ENCODE measurements at places on chromosomes 11 and 22. TPM values are rescaled to one million over a fixed set of nuclear protein-coding genes. Genes with fewer than 3 reads are reported as not detected.

Gene ST3GAL4
- total RNA-seq = 35.1 TPM

Gene OR5A1
- not detected for total RNA-seq

Gene GRK3
- total RNA-seq = 1.2 TPM

Gene SERPIND1
- not detected for total RNA-seq

Gene OR8G5
- not detected for total RNA-seq

Gene LARGE1
- 23.9 TPM for total RNA-seq

Gene FIBIN
- total RNA-seq = 28.8 TPM

Gene POU2AF3
- not detected for total RNA-seq

Gene TUB
- 16.4 TPM for total RNA-seq

Gene DRG1
- 52.5 TPM for total RNA-seq

Gene NLRP14
- 0.07 TPM for total RNA-seq

Gene ALG9
- 38.3 TPM for total RNA-seq

Gene SYT7
- 40.1 TPM for total RNA-seq

Gene TSGA10IP
- not detected for total RNA-seq

Gene VSTM5
- total RNA-seq = 0.03 TPM

Gene TNNT3
- total RNA-seq = 0.33 TPM

Gene CLTCL1
- total RNA-seq = 16.9 TPM

Gene HBD
- total RNA-seq = 0.36 TPM

Gene TRIM48
- total RNA-seq = not detected

Gene CNIH2
- 0.86 TPM for total RNA-seq

Gene OR2D2
- total RNA-seq = 0.13 TPM

Gene APOL3
- 27.1 TPM for total RNA-seq

Gene YAP1
- total RNA-seq = 203 TPM

Gene ZP1
- total RNA-seq = 0.98 TPM

Gene MFNG
- 0.30 TPM for total RNA-seq

Gene IFT27
- 17.6 TPM for total RNA-seq

Gene FAM227A
- 1.1 TPM for total RNA-seq

Gene RIC3
- total RNA-seq = not detected

Gene HEPN1
- total RNA-seq = not detected

Gene HOATZ
- total RNA-seq = not detected

Gene FADS3
- total RNA-seq = 145 TPM

Gene OR8D4
- not detected for total RNA-seq

Gene SMIM38
- total RNA-seq = 0.72 TPM

Gene DNAJB7
- not detected for total RNA-seq

Gene SLC22A8
- not detected for total RNA-seq

Gene PDE2A
- 5.2 TPM for total RNA-seq

Gene OR4C11
- total RNA-seq = not detected

Gene CACNA1I
- total RNA-seq = not detected

Gene PKP3
- total RNA-seq = 0.56 TPM

Gene ST14
- not detected for total RNA-seq

Gene SOX10
- total RNA-seq = not detected

Gene DBX1
- total RNA-seq = not detected

Gene KRTAP5-7
- not detected for total RNA-seq

Gene SLC1A2
- total RNA-seq = 1.9 TPM

Gene SCGB1A1
- total RNA-seq = not detected

Gene PLAAT4
- 9.1 TPM for total RNA-seq

Gene THAP12
- total RNA-seq = 27.5 TPM

Gene SLC22A9
- total RNA-seq = not detected

Gene OR5B21
- not detected for total RNA-seq

Gene SNX32
- total RNA-seq = 4.0 TPM

Gene ASPHD2
- 2.1 TPM for total RNA-seq

Gene OR2AG2
- total RNA-seq = 0.10 TPM

Gene ANKK1
- not detected for total RNA-seq

Gene FBXO3
- 46.8 TPM for total RNA-seq

Gene HSPB2
- total RNA-seq = 0.79 TPM

Gene CECR2
- 0.03 TPM for total RNA-seq

Gene C11orf97
- total RNA-seq = not detected

Gene VSIG10L2
- not detected for total RNA-seq
